ENCODE measurements at places on chromosomes 4 and X.

GRCh38 chrX:131802836-131803626 is 220.1 kb upstream of the STK26 start:
- peak; percentile 67 for DNase-seq

DNA sequence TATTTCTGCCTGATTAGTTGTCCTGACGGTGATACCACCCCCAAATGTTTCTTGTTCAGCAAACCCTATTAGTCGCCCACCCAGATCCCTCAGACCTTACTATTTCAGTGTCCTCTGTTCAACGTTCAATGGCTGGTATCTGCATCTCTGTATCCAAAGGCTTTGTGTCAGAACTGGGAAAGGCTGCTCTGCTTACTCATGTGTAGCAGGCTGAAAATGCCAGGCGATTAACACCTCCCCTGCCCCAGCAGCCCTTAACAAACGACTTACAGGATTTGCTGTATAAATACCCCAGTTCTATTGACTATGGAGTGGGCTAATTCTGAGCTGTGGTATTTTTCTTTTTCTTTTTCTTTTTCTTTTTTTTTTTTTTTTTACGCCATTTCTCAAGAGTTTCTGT is 415.0 kb downstream of the ZNF674 start:
- no peak for DNase-seq

GRCh38 chr4:88320224-88320779 is 35.9 kb upstream of the PPM1K start:
- no peak for DNase-seq

GRCh38 chrX:49746306-49746705 is 50.5 kb upstream of the PAGE1 start:
- no peak for DNase-seq

GRCh38 chr4:99647071-99647470 is 10.6 kb downstream of the C4orf54 start:
- DNase-seq: no peak

DNA sequence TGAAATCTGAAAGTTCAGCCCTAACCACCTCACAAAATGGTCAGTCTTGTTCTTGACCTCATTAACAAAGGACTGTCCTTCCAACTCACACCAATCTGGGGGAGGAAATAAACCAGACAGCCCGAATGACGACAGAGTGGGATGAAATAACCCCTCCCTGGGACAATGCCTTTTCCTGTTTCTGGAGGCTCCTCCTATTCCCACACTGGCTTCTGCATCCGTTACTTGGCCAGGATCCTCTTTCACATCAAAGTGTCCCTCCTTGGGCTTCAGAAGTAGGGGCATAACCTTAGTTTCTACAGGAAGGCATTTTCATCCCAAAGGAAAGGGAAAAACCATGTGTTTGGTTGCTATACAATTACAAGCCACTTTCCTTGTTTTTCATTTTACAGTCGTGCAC is 59.8 kb upstream of the RPL34 start:
- DNase-seq: no peak

DNA sequence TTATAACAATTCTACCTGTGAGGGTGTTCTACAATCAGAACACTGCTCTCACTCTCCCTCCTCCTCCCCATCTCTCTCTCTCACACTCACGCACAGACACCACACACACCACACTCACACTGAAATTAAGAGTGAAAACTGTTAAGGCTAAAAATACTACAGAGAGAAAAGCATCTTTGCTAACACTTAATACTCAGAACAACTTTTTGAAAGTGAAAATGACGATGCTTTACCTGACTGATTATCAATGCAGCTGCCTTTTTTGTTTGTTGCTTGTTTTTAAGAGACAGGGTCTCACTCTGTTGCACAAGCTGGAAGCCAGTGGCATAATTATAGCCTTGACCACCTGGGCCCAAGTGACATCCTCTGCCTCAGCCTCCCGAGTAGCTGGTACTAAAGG is 222.4 kb downstream of the APBB2 start:
- DNase-seq: no peak

GRCh38 chrX:48814722-48815121 is 11.6 kb upstream of the ERAS start:
- DNase-seq: no peak

- no peak for DNase-seq
Measured at GRCh38 chr4:140331876-140332275, 41.6 kb upstream of the SCOC start.

GRCh38 chr4:4418676-4419390 is 31.9 kb downstream of the NSG1 start:
- DNase-seq: no peak

GRCh38 chr4:4754641-4755040 is 104.8 kb upstream of the MSX1 start:
- no peak for DNase-seq

- no peak for DNase-seq
Measured at GRCh38 chr4:157004279-157005161, 32.9 kb upstream of the PDGFC start.

DNA sequence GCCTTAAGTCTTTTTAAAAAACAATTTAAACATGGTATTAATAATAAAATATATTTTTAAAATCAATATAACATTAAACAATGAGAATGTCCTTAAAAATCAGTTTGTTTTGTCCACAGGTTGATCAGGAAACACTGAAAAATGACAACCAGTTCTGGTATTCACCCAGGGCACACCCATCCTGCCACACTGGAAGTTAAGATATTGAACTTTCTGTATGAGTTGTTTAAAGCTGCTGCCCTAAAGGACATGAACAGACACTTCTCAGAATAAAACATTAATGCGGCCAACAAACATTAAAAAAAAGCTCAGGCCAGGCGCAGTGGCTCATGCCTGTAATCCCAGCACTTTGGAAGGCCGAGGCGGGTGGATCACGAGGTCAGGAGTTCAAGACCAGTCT is 15.0 kb upstream of the HOPX start:
- no peak for DNase-seq

- no peak for DNase-seq
Measured at GRCh38 chr4:101309925-101310324, 37.4 kb downstream of the PPP3CA start.

GRCh38 chr4:28073860-28074555 is 1213.4 kb downstream of the STIM2 start:
- DNase-seq: no peak

- DNase-seq: no peak
Measured at GRCh38 chrX:134625315-134625718, 33.0 kb downstream of the PLAC1 start.

DNA sequence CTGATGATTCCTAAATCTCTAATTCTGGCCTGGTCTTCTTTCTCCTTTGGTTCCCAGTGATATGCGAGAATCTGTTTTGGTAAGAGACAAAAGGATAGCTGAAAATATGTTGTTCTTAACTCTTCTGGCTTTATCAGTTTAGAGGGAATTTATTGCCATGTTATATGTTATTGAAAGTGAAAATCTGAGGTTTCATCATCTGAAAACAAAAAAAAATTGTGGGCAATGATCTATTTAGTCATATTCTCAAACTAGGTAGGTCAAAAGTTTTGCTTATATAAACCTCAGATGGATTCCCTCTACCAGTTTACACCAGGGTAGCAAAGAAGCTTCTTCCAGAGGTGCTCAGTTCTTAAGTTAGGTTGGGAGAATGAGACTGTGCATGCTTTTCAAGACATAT is 103.6 kb downstream of the ITM2A start:
- no peak for DNase-seq

GRCh38 chr4:170122252-170122651 is 32.5 kb upstream of the AADAT start:
- no peak for DNase-seq

DNA sequence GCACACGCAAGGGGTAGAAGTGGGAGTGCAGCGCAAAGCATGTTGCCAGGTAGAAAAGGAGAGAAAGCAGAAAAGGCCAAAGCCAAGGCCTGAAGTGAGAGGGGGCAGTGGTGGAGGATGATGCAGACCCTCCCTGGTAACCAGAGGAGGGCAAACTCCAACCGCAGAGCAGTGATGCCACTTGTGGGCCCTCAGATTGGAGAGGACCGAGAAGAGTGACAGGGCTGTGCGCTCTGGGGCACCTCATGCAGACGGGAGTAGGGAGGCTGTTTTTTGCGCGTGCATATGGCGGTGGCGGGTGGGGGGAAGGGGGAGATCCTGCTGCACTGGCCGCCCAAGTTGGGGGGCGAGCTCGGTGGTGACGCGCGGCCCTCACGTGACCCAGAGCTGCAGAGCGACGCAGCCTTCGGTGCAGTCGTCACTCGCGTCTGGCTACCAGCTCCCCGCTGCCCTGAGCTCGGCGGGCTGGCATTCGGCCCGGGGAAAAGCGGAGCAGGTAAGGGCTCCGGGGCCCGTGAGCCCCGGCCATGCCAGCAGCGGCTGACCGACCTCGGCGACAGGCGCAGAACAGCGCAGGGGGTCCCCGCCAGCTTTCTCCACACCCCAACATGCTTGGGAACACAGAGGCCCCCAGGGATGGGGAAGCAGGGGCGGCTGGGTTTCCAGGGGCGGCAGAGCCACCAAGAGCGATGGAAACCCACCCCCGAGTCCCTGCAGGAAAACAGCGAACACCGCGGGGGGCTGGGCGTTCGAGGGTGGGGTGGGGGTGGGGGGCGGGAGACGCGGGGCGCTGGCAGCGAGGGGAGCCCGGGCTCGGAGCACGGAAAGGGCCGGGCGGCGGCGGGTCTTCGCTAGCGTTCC is at the start of gene BEX3:
Gene BEX3 (plus strand): TSS at position 421 of the 861 bp plus-strand sequence. CDS start 984 bp downstream, outside the sequence.
- DNase-seq: peak; percentile 1

GRCh38 chr4:185774845-185775680 is 36.9 kb downstream of the SORBS2 start:
- DNase-seq: no peak

GRCh38 chrX:29728639-29729038 is 486.7 kb upstream of the MAGEB2 start:
- DNase-seq: no peak

GRCh38 chrX:17769701-17770269 is 32.5 kb downstream of the SCML1 start:
- no peak for DNase-seq

DNA sequence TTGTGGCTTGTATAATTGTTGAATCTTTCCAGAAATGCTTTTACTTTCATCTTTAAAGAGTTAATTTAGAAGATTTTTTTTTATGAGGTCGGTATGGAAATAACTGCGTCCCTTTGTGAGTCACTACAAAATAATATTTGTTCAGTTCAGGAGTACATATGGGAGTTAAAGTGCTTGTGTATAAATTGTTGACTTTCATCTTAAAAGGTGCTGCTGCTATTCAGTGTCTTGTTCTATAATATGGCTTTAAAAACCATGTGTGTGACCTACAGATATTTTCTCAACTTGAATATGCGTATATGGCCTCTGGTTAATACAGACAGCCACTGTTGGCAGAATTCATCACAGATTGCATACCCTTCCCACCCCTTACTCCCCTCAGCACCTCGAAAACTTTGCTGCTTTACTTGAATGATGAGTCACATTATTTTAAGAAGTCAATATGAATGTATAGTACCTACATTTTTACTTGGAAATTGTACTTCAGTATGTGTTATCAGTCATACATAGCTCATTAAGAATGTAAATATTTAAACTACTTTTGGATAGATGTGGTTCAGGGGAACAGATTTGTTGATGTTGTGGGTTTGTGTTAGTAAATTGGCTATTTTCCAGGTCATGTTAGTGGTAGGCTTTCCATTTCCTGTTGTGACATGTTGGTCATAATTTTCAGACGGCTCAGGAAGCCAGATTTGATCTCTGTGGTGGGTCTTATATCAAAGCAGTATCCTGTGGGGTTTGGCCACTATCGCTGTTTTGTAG is 1.5 kb downstream of the CLCN3 start:
- DNase-seq: no peak

DNA sequence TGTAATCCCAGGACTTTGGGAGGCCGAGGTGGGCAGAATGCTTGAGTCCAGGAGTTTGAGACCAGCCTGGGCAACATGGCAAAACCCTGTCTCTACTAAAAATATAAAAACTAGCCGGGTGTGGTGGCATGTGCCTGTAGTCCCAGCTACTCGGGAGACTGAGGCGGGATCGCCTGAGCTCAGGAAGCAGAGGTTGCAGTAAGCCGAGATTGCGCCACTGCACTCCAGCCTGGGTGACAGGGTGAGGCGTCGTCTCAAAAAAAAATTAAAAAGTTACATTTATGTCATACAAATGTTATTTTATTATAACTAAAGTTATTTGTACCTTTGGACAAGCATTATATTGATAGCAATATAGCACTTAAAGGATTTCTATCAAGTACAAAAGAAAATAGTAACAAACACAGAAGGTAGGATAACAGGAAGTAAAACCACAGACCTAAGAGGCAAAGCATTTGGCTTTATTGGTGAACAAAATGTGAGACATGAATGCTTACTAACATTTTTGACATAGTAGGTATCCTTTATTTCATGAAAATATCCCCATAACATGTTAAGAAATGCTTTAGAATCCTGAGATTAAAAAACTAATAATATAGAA is 51.5 kb downstream of the TMEM165 start:
- DNase-seq: no peak

- no peak for DNase-seq
Measured at GRCh38 chrX:1681439-1681838, 66.6 kb downstream of the ASMT start.

GRCh38 chrX:46573331-46573891 is at the start of gene CHST7:
CHST7 (plus strand) TSS chrX:46573765; CDS start chrX:46573932, 167 bp downstream.
- no peak for DNase-seq

- no peak for DNase-seq
Measured at GRCh38 chr4:155632310-155632840, 34.3 kb upstream of the GUCY1A1 start.

- DNase-seq: no peak
Measured at GRCh38 chr4:133320576-133321170, 171.6 kb downstream of the PCDH10 start.

DNA sequence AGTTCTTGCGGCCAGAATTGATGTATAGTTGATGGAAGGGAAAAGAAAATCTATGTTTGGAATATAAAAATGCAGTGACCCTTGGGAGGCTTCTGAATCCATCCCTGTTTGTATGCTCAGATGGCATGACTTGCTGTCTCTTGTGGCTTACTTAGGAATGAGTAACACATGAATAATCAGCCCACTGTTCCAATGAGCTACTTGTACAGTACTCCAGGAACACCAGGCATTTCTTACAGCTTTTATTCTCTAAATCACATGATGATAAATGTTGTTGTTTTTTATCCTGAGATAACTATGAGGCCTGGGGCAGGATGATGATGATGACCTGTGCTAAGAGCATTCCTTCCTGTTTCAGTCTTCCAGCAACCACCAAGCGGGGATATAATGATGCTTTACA is 18.9 kb downstream of the TMPRSS11E start:
- DNase-seq: no peak

DNA sequence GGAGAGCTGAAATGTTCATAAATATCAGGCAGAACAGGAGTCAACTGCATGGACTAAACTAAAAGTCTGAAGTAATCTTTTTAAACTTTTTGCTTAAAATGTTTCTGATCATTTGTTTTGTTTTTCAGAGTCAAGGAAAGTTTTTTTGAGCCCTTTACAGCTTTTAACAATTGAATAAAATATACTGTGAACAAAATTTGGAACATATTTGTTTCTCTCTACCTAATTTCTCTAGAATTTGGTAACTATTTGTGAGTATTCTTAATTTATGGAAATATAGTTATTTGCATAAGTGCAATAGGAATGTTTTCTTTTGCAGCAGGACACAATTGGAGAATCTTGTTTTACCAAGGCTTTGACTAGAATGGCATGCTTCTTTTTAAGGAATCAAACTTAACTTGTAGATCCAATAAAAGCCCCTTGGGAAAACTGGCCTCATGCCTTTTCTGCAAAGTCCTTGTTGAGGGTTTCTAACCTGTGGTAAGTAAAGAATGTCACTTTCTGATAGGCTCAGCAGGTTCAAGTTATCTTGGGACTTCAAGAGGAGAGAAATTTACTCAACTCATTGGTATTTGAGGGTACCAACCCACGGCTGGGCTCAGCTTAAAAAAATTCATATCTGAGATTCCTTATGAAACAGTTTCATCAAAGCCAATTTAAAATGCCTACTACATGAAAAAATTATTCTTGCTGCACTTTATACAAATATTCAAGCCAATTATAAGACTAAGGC is 91.5 kb downstream of the UPRT start:
- DNase-seq: no peak

Data from NCI-H187 (cell line).